ENCODE measurements at places on chromosomes 4 and X. TPM values are rescaled to one million over a fixed set of nuclear protein-coding genes. Genes with fewer than 3 reads are reported as not detected.

The MRFAP1L1 gene
- total RNA-seq, result 41.3 TPM

The ASB5 gene
- not detected for total RNA-seq

The PAK3 gene
- 4.0 TPM for total RNA-seq

The ETDA gene
- not detected for total RNA-seq

The SLC38A5 gene
- total RNA-seq, result 1.5 TPM

- no peak for DNase-seq
These were observed 276.3 kb downstream of the HNRNPD start for GRCh38 chr4:82097504-82097903.

All from mammary epithelial cell (primary cell).